ENCODE measurements at places on chromosomes 7 and 10.

- no peak for DNase-seq
Measured at GRCh38 chr10:113168584-113168983, 218.5 kb downstream of the TCF7L2 start.

DNA sequence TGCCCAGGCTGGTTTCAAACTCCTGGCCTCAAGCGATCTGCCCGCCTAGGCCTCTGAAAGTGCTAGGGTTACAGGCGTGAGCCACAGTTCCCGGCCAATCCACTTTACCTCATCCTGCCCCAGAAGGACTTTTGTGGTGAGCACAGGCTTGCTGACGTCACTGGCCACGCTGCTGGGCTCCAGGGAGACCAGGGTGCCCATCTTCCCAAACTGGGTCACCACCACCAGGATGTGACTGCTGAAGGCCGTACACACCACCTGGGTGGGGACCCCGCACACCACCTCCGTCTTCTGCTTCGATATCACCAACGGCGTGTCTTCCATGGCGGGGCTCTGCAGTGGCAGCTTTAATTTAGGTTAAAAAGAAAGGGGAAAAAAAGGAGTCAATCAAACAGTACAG lies 816 bp downstream of the PSMG3 start:
- no peak for DNase-seq

GRCh38 chr7:39623732-39624441 lies 515 bp downstream of the RALA start:
- DNase-seq, result peak; percentile 31

DNA sequence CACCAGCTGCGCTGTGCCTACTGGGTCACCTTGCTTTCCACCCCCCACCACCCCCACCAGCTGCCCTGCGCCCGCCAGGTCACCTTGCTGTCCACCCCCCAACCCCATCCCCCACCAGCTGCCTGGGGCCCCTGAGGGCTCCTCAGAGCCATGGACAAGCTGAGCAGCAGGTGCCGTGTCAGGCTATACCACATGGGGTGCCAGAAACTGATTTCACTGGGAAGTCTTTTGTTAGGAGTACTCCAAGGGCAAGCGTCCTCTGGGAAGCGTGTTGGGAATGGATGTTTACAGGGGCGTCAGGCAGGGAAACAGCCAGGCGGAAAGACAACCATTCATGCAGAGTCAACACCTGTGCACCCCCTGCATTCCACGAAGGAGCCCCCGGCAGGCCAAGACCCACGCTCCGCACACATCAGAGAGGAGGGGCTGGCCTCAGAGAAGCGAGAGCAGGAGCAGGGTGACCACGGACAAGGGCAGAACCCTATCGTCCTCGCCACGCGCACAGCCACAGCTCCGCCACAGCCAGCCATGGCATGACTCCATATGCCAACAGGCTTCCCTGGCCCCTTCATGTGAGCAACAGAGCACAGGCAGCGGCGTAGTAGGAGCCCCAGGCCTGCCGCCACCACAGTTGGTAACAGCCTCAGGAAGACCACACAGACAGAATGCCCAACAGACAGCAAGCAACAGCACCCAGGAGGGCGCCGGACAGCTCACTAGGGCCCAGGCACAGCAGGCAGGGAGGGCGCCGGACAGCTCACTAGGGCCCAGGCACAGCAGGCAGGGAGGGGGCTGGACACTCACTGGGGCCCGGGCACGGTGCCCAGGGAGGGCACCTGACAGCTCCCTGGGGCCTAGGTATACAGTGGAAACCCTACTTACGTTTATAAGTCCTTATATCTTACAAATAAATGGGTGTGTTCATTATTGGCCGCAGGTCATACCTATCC lies 180.8 kb downstream of the MAD1L1 start:
- no peak for DNase-seq

- no peak for DNase-seq
Measured at GRCh38 chr10:96500050-96500449, 13.7 kb downstream of the TLL2 start.

DNA sequence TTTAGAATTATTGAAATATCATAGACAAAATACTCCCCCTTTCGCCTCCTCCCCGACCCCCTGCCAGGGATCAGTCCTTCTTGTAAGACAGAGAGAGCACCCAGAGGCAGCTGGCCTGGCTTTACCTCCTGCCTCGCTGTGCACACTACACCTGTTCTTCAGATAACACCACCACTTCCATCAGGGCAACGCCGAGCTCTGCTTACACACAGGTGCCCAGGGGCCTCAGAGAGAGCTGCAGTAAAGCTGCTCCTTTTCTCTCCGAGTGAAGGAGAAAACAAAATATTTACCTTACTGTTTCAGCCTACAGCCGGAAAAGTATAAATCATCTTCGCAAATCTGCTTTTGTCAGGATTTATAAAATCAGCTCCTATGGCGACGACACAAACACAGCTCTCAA lies 80.7 kb downstream of the HIPK2 start:
- no peak for DNase-seq

- DNase-seq, result no peak
Measured at GRCh38 chr7:37365405-37365804, 83.3 kb downstream of the ELMO1 start.

- no peak for DNase-seq
Measured at GRCh38 chr7:51121931-51122425, 194.6 kb downstream of the COBL start.

- DNase-seq, result no peak
Measured at GRCh38 chr10:120768227-120768626, 82.9 kb upstream of the WDR11 start.

- no peak for DNase-seq
Measured at GRCh38 chr7:43528576-43529354, 54.1 kb upstream of the STK17A start.

DNA sequence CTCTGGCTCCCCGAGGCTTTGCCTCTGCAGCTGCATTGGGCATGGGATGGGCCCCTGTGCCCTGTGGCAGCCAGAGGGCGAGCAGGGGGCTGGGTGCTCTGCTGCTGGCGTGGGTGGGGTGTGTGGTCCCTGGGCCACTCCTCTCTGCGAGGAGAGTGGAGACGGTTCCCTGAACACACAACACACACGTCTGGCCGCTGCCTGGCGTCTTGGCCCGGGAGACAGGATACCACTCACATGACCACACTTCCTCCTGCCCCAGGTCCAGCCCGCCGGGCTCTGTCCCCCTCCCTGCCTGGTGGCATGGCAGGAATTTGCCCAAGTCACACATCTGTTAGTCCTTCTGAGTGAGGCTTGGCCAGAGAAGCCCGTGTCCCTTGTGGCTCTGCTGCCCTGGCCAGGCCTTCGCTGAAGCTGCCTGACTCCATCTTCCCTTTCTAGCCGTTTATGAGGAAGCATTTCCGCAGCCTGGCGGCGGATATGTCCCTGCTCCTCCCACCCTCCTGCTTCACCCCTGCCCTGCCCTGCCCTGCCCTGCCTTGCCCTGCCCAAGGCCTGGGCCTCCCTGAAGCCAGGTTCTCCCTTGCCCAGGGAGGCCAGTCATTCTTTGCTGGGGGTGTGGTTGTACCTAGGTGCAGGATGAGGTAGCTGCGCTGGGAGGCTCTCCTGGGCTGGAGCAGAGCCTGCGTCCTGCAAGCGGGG lies 3.0 kb downstream of the BRI3 start:
- DNase-seq, result peak; percentile 59

- DNase-seq, result no peak
Measured at GRCh38 chr10:91210014-91210413, 10.4 kb upstream of the PCGF5 start.

DNA sequence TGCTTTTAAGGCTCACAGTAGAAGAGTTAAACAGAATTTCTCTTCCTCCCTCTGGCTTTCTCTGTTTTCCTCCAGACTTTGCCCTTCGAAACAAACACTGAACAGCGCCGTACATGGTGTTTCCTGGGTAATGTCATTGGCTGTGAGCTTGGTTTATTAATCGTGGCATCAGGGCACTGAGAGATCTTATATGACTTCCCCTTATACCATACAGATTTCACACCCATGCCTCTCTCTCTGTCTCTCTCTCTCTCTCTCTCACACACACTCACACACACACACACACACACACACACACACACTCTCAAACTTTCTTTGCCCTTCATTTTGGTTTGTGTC lies 195.5 kb downstream of the CREB5 start:
- DNase-seq, result no peak

DNA sequence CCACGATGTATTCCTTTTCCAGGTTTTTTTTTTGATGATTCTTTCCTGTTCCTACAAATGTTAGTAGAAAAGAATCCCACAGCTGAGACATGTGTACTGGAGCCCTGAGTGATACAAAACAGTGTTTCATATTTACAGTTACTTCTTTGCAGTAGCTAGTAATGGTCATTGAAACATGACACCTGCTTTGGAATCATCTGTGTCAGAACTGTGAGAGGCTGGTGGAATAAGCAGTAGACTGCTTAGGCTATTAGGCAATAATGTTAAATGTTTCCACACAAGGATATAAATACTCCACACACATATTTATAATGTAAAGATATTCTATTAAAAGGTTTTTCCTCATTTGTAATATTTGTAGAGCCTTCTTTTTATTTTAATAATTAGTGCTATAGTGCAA lies 394.0 kb downstream of the THSD7A start:
- peak; percentile 8 for DNase-seq

GRCh38 chr10:60896033-60896432 lies 48.0 kb downstream of the RHOBTB1 start:
- DNase-seq, result peak; percentile 94

DNA sequence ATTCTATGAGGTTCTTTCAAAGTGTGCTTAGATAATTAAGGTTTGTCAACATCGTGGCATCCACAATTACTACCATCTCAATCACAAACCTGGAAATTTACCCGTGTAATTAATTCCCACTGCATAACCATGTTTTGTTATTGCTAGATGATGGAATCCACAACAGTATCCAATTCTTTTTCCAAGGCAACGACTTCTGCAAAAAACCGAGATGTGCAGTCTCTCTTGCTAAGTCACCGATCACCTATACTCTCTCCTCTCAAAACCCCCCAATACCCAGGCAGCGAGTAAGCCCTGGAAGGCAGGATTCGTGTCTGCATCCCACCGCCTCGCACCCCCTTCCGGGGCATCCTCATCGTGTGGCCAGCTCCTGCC lies 678 bp upstream of the EIF4H start:
- DNase-seq, result no peak

DNA sequence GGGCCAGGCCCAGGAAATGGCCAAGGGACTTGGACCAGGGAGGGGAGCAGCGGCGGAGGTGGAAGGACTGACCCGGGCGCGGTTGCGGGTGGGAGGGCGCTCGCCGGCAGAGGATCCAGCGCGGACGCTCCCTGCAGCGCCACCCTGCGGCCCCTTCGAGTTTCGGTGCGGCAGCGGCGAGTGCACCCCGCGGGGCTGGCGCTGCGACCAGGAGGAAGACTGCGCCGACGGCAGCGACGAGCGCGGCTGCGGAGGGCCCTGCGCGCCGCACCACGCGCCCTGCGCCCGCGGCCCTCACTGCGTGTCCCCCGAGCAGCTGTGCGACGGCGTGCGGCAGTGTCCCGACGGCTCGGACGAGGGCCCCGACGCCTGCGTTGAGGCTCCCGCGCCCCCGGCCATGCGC lies 16.8 kb upstream of the ZNF467 start:
- DNase-seq, result no peak

DNA sequence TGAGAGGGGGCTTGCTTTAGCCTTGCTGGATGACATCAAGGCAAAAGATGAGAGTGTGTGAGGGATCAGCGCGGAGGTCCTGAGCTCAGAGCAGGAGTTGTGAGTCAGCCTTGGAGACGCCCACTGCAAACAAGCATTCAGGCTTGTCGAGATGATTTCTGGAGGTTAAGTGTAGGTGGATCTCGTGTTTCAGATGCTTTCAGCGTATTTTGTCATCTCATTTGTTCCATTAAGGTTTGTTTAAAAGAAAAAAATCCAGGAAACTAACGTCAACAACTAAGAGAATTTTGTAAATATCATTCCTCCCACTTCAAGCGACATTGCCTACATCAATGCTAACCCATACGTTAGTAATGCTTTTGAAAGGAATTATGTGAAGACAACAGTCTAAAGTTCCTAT lies 715.4 kb upstream of the NRP1 start:
- peak; percentile 42 for DNase-seq

DNA sequence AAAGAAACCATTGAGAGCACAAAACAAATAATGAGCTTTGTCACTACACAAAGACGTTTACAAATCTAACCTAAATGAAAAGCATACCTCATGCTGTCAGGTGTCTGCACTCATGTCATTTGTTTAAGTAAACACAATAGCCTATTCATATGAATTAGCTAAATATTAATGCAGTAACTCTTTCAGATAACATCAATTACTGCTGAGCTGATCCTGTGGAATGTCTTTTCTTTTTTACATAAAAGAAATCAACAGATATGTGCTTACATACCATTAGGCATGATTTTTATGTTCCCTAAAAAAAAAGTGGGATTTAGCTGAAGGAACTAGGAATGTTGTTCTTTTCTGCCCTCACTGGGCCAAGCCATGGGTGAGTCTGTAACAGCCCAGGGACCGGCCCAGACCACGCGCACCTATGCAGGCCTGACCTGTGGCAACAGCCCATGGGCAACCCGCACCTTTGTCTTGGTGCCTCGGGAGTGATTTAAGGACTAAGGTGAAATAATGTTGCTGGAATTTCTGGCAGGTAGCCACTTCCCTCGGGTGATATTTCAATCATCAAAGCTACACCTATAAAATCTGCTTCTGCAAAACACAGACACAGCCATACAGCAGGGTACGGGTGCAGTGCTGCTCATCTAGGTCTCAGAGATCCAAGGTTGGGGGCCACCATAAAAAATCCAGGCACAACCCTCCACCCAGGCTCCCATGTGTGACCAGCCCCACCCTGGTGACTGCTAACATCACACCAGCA lies 44.6 kb downstream of the FGFR2 start:
- no peak for DNase-seq

DNA sequence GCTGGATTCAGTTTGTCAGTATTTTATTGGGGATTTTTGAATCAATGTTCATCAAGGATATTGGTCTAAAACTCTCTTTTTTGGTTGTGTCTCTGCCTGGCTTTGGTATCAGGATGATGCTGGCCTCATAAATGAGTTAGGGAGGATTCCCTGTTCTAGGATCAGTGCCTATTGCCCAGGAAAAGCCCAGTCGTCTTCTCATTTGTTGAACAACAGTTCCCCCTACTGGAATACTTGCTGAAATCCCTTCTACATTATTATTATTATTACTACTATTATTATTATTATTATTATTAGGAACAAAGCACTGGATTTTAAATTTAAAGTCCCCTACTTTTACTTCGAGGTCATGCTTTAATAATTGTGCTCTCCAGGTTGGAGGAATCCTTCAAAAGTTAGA lies 528.9 kb downstream of the MAGI2 start:
- DNase-seq, result peak; percentile 4

DNA sequence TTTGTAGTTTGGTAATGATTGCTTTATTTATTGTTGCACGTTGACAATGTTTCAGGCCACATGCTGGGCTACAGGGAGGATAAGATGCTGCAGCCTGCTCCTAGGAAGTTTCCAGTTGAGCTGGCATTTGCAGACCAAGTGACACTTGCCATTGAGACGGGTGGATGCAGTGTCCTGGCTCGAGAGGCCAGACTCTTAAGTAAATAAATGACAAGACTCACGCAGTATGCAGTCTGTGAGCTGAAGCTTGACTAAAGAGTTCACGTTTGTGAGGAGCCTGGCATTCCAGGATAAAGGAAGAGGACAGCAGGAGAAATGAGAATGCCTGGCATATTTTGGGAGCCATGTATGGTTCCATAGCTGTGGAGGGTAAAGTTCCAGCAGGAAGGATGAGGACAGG lies 105.8 kb downstream of the BAMBI start:
- DNase-seq, result no peak

GRCh38 chr10:5619362-5620211 lies 46.8 kb downstream of the ASB13 start:
- DNase-seq, result no peak
